ENCODE measurements at places on chromosomes 3 and 15.
A peak's percentile ranks its signal among the peaks of the same experiment; 100 is the strongest.

- no peak for DNase-seq
Measured at GRCh38 chr3:10554236-10554611, 48.8 kb upstream of the ATP2B2 start.

DNA sequence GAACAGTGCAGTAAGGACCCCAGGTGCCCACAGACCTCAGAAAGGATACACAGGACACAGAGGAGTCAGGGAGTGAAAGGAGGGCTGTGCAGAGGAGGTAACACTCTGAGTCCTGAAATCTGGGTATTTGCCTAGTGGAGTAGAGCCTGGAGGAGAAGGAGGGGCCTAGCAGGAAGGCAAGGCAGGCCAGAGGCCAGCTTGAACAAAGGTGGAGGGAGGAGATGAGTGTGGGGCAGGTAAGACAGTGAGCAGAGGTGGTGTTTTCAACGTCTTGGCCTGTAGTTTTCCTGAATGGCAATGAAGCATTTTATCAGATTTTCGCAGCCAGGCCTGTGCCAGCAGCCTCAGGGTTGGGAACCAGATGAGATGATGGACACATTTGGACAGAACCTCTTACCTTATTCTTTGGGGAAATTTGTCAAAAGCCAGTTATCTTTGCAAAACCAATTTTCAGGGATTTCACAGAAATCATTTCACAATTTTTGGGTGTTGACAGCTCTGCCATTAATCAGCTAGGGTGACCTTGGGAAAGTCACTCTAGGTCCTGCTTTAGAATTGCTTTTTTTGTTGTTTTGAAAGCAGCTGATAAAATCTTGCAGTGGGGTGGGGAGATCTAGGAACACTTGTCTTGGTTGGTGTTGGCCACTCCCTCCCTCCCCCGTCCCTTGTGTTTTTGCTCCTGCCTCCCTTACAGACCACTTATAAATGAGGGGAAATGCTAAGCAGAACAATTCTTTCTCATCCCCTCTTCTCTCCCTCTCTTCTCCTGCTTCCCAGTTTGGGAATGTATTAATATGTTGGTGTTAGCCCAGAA, 38.4 kb downstream of the SPSB4 start:
- no peak for DNase-seq

DNA sequence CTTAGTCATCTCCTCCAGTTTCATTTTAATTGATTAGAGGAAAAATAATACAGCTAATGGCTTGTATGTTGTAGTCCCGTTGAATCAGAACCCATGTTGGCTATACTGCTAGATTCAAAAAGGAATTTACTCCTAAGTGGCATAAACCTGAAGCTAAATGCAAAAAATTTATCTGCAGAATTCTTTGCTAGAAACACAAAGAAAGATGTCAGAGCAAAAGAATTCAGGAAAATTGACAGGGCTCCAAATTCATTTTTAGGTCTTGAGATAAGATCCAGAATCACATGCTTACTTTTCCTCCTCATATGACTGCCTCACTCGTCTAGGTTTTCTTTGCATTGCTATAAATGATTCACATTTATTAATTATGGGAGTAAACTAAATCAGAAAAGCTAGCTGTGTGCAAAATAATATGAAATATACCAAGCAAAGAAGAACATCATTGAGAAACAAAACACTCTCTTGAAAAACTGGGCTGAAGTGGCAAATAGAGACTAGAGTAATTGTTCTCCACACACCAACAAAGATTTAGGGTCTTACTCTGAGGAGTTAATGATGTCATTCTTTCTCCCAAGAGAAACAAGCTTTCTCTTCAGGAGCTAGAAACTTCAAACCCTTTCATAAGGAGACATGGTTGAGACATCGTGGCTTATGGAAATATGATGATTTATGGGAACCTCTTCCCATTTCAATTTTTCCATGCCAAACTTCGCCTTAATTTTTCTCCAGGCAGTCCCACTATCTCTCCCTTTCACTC, 94.8 kb upstream of the FEZF2 start:
- DNase-seq: no peak

- DNase-seq: no peak
Measured at GRCh38 chr15:91308199-91308598, 208.1 kb downstream of the SV2B start.

DNA sequence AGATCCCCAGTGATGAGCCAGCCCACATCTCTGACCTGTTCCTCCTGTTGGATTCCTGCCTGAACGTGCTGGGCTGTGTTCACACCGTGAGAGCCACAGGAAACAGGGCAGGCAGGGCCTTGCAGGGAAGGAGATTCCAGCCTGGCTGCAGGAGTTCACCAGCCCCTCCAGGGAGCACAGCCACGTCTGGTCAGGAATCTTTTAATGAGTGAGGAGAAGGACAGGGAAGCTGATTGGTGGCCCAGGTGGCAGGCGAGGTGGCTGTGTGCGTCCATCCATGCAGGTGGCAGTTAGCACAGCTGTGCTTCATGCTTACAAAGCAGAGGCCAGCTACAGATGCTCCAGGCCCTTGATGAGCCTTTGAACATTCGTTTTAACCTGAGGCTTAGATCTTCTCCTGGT, 10.5 kb downstream of the LRRK1 start:
- DNase-seq: no peak

DNA sequence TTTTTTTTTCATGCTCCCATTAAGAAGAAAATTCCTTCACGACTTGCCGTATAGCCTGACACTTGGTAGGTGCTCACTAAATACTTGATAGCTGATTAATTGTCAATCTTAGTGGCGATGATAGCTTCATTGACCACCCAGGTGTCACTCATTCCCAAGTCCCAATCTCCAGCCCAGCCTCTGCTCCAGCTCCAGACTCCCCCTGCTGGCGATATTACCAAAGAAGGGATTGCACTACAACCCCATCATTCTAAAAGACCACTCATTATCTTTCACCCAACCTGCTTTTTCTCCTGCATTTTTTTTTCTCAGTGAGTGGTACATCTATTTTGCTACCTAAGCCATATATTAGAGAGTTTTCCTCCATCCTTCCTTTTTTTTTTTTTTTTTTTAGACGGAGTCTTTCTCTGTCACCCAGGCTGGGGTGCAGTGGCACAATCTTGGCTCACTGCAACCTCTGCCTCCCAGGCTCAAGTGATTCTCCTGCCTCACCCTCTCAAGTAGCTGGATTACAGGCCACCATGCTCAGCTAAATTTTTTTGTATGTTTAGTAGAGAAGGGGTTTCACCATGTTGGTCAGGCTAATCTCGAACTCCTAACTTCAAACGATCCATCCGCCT, 19.5 kb upstream of the COMMD2 start:
- DNase-seq: no peak

- DNase-seq: no peak
Measured at GRCh38 chr15:31034152-31034551, 42.7 kb upstream of the MTMR10 start.

GRCh38 chr3:23546181-23546580, 259.6 kb upstream of the UBE2E1 start:
- DNase-seq: no peak

DNA sequence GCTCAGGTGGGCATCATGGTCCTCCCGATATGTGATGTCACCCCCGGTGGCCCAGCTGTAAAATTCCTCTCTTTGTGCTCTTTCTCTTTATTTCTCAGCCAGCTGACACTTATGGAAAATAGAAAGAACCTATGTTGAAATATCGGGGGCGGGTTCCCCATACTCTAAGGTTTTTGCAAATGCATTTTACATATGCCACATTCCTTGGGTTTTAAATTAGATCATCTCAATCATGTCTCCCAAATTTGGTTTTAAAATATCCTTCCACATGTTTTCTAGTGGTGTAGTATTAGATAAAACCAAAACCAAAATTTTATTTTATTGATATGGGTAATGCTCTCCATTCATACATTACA, 4.4 kb upstream of the TMEM62 start:
- no peak for DNase-seq

DNA sequence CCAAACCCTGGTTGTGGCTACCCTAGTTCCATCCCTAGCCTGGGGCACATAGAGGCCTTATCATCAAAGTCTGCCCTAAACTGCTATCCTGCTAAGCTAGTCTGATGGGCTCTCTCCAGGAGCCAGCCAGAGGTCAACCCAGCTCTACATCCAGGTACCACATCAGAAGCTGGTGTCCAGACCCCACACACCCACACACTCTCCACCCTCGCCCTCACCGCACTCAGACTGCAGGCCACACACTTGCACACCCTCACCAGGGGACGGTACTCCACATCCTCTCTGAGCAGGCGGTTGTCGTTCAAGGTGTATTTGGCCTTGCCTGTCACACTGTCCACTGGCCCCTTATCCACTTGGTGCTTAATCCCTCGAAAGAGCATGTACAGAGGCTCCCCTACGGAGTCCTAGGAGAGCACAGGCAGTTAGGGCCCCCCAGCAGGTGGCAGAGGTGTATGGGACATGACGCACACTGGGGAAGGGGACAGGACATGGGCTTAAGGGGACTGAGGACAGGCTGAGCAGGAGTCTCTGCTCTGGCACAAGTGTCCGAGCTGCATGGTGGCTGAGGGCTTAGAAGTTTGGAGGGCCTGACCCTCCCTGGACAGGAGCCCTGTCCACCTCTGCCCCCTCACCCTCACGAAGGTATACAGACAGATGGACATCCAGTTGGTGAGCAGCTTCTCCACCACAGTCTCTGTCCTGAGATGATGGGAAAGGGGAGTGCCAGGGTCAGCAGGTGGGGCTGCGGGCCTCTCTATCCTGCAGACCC, 18.1 kb downstream of the PLXNB1 start:
- DNase-seq: peak; percentile 15

DNA sequence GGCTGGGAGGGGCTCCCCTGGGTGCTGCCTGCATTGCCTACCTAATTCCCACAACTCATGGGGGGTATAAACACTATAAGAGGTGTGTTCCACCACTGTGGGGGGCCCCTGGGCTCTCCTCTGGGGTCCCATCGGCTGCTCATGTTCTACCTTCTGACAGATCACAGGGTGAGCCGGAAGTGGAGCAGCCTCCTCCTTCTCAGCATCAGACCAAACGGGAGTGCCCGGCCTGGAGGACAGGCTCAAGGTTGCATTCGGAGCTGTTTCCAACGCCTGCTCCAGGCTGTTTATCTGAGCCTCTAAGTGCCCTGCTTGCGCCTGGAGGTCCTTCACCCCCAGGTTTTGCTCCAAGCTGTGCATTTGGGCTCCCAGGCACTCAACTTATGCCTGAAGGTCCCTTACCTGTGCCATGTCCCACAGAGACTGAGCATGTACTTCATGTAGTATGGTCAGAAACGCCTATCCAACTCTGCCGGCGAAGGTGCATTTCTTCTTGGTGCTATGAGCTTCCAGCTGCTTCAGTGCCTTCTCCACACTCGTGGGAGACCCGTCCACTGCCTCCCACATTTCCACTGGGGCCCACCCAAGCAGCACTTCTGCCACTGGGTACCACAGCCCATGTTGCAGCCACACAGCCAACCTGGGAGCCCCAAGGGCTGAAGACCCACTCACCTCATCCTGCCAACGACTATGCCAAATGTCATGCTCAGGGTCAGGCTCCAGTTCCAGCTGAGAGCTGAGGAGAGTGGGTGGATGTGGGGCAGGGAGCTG, 232.1 kb downstream of the IGSF11 start:
- no peak for DNase-seq

DNA sequence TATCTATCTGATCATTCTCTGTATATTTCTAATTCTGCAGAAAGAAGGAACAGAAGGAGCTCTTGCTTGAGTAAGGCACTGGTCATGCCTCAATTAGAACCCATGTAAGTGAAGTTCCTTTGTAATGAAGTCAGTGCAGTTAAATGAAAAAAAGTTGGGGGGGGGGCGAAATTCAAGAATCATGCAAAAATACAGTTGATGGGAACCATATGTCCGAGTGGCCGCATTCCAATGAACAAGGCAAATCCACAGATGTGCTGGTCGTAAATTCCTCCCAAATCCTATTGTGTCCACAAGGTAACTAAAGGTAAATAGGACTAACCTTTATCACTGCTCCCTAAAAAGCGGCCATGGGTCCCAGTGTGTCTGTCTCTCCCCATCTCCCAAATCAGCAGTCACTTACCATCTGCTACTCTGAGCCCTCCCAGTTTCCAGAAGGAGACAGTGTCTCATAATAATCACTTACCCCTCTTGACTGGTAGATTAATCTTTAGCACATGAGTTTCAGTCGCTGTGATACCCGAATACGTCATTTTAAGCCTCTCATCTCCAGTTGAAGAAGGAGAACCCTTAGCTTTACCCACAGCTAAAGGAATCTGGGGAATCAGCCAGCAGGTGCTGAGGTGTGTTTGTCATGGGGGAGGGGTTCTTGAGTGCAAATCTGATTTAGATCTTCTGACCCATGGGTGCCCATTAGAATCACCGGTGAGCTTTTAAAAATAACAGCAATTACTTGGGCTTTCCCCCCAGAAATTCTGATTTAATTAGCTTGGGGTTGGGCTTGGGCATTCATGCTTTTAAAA, 56.3 kb upstream of the EPHB3 start:
- no peak for DNase-seq

DNA sequence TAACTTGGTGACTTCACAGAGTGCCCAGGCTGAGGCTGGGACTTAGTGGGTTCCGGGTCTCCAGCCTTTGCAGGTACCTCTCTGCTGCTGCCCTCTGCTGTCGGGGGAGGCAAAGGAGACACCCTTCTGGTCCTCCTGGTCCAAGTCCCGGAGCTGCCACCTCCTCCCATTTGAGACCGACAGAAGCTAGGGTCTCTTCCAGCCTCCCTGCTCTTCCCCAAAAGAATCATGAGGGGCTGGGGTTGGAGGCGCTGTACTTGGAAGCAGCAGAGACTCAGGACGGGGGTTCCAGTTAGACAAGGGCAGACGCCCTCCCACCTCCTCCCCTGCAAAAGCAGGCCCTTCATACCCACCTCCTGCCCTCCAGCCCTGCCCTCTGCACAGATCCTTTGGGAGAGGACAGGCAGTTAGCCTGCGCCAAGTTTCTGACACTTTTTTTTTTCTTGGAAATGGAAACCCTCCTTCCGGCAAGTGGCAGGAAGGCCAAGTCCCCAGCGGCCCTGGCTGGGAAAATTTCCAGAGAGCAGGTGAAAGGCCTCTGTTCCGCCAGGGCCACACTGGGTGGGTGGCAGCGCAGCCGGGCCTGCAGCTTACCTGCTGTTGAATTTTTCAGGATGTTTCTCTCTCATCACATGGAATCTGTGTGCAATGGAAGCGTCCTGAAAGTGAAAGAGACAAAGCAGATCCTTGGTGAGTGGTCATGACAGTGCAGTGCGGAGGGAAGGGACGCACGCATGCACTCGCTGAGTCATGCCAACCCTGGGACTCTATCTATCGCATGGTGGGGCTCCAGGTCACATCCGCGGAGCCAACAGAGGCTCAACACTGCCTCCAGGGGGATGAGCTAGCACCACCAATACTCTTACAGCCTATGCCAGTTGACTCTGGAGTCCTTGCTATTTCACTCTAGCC, 119.9 kb downstream of the DGKG start:
- peak; percentile 45 for DNase-seq

- DNase-seq: no peak
Measured at GRCh38 chr3:194120789-194121770, 14.9 kb upstream of the HES1 start.
